ENCODE measurements at places on chromosomes 5 and 9.

DNA sequence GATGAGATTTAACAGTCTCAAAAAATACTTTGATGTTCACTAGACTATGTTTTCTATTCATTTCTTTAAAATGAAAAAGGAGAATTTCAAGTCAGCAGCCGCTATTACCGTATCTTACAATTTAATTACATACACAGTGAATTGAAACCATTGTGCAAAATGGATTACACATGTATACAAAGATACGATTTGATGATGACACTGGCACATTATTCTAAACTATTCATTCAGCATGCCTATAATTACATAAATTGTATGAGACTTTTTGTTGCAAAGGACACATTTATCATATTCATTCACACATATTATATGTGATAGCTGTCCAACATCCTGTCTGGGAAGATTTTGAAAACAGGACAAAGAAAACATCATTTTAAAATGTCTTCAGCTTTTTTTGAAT lies 118.3 kb upstream of the VCAN start:
- DNase-seq: no peak

DNA sequence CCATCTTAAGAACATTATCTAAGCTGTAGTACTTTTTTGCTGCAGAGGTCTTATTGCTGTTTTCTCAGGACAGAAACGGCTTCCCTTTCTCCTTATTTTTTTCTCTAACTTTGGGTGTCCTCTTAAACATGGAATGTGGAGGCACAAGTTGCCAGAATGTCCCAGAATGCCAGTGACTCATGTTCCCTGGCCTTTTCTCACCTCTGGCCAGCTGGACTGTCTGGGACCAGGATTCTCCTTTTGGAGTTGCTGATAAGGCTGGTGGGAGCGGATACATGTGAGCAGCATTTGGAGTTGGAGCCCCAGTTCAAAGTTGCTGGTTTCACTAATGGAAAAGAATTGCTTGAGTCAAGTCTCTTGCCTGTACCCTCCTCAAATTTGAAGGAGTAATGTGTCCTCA lies 112.8 kb downstream of the ARHGAP26 start:
- DNase-seq: no peak

DNA sequence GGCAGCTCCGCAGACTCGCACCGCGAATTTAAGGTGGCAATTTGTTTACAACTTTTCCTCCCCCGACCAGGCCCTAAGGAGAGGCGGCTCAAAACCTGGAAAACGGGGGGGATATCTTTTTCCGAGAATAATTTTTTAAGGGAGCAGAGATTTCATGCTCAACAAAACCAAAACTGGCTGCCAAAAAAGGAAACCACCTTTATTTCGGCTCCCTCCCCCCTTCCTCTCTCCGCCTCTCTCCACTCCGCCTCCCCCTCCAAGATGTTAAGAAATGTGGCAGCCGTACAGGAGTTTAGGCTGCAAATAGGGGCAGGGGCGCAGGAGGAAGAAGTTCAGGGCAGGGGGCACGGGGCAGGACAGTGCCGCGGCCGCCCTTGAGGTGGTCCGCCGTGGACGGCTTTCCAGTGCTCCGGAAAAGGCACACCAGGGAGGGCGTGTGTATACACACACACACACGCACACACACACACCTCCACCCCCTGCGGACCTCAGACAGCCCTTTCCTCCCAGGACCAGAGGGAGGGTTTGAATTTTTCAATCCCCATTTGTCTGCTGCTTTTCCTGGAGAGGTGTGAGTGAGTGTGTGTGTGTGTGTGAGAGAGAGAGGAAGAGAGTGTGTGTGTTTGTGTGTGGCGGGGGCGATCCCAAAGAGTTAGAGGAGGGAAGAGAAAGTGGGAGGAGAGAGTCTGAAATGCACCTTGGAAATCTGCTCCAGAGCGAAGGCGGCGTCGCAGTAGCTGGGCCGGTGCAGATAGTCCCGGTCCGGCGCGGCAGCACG lies 9.1 kb downstream of the PTCH1 start:
- no peak for DNase-seq

GRCh38 chr9:80957801-80958200 lies 731.5 kb downstream of the TLE1 start:
- DNase-seq: no peak

DNA sequence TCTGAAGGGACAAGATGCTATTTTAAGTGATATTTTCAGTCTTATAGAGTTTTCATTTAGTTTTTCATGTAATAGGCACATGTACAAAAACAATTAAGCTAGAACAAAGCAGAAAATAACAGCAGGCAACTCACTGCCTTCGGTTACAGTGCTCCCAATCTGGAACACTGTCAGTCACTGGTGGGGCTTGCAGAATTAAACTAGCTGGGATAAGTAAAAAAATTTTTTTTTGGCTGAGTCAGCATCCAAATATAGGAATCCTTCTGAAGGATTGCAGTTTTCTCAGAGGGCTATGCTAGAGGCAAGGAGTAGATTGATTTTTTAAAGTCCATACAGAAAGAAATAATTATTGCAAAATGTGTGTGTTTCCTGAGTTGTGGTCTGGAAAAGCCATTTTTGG lies 250.2 kb upstream of the RFX3 start:
- DNase-seq: no peak

DNA sequence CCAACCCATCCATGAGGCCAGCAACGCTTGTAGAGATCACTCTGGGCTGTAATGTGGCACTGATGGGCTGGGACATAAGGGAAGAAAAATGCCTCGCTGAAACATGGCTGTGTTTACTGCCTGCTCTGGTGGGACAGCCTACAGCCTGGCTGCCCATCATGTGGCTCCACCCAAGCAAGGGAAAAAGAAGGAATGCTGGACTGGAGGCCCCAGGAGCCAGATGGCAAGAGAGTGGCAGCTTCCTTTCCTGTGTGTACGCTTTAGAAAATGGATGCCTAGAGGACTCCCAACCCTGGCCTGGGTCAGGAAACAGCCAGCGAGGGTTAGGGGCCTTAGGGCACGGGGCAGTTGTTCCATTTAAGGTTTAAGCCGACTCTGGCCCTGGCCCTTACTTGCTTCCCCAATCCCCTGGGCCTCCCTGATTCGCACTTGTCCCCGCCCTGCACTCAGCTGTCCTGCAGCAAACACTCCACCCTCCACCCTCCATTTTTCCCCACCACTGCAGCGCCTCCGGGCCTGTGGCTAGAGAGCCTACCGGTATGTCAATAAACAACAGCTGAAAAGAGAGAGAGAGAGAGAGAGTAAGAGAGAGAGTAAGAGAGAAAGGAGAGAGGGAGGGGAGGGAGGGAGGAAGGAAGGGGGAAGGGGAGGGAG lies 819.4 kb downstream of the SEMA5A start:
- DNase-seq: no peak
